ENCODE measurements at places on chromosomes 1 and 21. TPM values are rescaled to one million over a fixed set of nuclear protein-coding genes. Genes with fewer than 3 reads are reported as not detected.
A peak's percentile ranks its signal among the peaks of the same experiment; 100 is the strongest.

- H3K27ac ChIP-seq: no peak overlapping the region
- H3K4me3 ChIP-seq: no peak overlapping the region
- DNase-seq: peak; percentile 58
- H3K27me3 ChIP-seq: no peaks in the 10 kb centered on the region
- H3K4me1 ChIP-seq: peaks cover 62% of the 10 kb centered on the region
- peaks cover 9% of the 10 kb centered on the region for H3K36me3 ChIP-seq
These were observed 75.8 kb downstream of the RGL1 start for GRCh38 chr1:183880531-183881243.

GRCh38 chr1:16158993-16159831 is 3.3 kb upstream of the EPHA2 start:
- no peak overlapping the region for H3K4me3 ChIP-seq
- DNase-seq: no peak
- H3K27me3 ChIP-seq: no peaks in the 10 kb centered on the region
- no peaks in the 10 kb centered on the region for H3K36me3 ChIP-seq
- peak overlapping the region; percentile 67 for H3K27ac ChIP-seq

GRCh38 chr1:106748606-106749005 is 307.9 kb upstream of the PRMT6 start:
- no peaks in the 10 kb centered on the region for H3K4me1 ChIP-seq
- H3K27ac ChIP-seq: no peak overlapping the region
- no peaks in the 10 kb centered on the region for H3K36me3 ChIP-seq

- H3K4me3 ChIP-seq: no peak overlapping the region
- no peaks in the 10 kb centered on the region for H3K36me3 ChIP-seq
- no peaks in the 10 kb centered on the region for H3K27me3 ChIP-seq
- no peak overlapping the region for H3K27ac ChIP-seq
- DNase-seq: no peak
- peaks cover 8% of the 10 kb centered on the region for H3K4me1 ChIP-seq
These were observed 9.0 kb downstream of the LGR6 start for GRCh38 chr1:202202500-202203168.

DNA sequence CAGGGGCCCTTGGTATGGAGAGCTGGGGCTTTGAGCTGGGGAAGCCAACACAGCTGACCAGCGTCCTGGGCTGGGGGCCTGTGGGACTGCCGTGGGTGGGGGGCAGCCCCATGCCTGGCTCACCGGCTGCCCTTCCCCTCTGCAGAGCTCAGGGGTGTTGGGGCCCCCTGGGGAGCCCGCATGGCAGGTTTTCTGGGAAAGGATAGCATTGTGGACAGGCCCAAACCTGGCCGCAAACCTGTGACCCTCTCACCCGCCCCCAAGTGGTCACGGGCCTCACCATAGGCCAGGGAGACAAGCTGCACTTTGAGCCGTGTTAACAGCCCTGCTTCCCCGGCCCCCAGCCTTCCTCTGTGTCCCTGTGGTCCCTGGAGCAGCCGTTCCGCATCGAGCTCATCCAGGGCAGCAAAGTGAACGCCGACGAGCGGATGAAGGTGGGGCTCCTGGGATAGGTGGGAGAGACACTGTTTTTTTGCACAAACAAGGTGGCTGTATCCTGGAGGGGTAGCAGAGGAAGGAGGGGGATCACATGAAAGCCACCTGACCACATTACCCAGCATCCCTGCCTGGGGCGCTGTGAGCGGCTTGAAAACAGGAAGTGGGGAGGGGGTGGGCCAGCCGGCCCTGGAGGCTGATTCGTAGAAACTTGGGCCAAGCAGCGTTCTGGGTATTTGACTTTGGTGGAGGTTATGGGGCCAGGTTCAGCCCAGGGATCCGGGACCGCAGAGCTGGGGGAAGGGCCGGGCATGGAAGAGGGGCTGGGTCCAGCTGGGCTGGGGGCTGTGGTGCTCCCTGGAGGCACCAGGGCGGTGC is 65.9 kb downstream of the PIK3CD start:
- H3K27ac ChIP-seq: peak overlapping the region; percentile 31
- H3K4me3 ChIP-seq: peak overlapping the region; percentile 34
- no peaks in the 10 kb centered on the region for H3K4me1 ChIP-seq
- DNase-seq: peak; percentile 62
- peaks cover 17% of the 10 kb centered on the region for H3K36me3 ChIP-seq

Gene SH2D1B
- polyA plus RNA-seq: 0.33 TPM

DNA sequence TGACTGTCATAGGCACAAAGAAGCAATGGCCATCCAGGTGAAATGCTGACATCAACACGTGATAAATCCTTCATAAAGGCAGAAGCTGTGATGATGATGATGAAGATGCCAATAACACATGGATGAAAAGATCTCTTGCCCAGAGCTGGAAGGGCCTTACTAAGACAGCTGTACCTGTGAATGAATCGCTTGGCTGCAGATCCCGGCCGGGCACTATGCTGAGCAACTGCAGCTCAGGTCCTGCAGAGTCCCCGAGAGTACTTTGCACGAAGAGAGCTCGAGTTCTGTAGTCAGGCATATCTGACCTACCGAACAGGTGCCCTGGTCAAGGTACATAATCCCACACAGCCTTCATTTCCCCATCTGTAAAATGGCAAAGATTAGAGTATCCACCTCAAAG is 48.8 kb downstream of the PGBD5 start:
- peaks cover 11% of the 10 kb centered on the region for H3K4me1 ChIP-seq
- no peak overlapping the region for H3K4me3 ChIP-seq
- DNase-seq: no peak
- H3K27me3 ChIP-seq: no peaks in the 10 kb centered on the region
- H3K36me3 ChIP-seq: no peaks in the 10 kb centered on the region

GRCh38 chr1:21239221-21239620 is 51.0 kb downstream of the ECE1 start:
- no peaks in the 10 kb centered on the region for H3K27me3 ChIP-seq
- DNase-seq: no peak
- peaks cover 100% of the 10 kb centered on the region for H3K36me3 ChIP-seq
- no peak overlapping the region for H3K27ac ChIP-seq

- H3K27me3 ChIP-seq: no peaks in the 10 kb centered on the region
- peaks cover 25% of the 10 kb centered on the region for H3K36me3 ChIP-seq
- DNase-seq: peak; percentile 50
- H3K27ac ChIP-seq: peak overlapping the region; percentile 43
- H3K4me3 ChIP-seq: no peak overlapping the region
These were observed 23.6 kb downstream of the GADD45A start for GRCh38 chr1:67708606-67709005.

DNA sequence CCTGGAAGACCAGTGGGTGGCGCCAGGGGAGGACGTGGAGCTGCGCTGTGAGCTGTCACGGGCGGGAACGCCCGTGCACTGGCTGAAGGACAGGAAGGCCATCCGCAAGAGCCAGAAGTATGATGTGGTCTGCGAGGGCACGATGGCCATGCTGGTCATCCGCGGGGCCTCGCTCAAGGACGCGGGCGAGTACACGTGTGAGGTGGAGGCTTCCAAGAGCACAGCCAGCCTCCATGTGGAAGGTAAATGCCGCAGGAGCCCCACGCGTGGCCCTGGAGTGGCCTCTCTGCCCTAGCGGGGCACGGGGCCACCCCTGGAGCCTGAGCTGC is 75.2 kb downstream of the OBSCN start:
- H3K4me1 ChIP-seq: no peaks in the 10 kb centered on the region
- H3K27ac ChIP-seq: no peak overlapping the region
- DNase-seq: no peak

- H3K36me3 ChIP-seq: no peaks in the 10 kb centered on the region
- DNase-seq: no peak
- peaks cover 8% of the 10 kb centered on the region for H3K27me3 ChIP-seq
- no peak overlapping the region for H3K4me3 ChIP-seq
- H3K27ac ChIP-seq: no peak overlapping the region
These were observed 80.0 kb downstream of the DESI2 start for GRCh38 chr1:244732851-244733450.

Gene LCE5A
- not detected for polyA plus RNA-seq

Gene C1orf35
- polyA plus RNA-seq: 30.5 TPM

Gene FCRL3
- not detected for polyA plus RNA-seq

Gene NECTIN4
- polyA plus RNA-seq: 1.7 TPM

- no peak overlapping the region for H3K27ac ChIP-seq
- H3K4me1 ChIP-seq: no peaks in the 10 kb centered on the region
- no peak overlapping the region for H3K4me3 ChIP-seq
- DNase-seq: no peak
- H3K36me3 ChIP-seq: peaks cover 60% of the 10 kb centered on the region
- no peaks in the 10 kb centered on the region for H3K27me3 ChIP-seq
These were observed 67.9 kb upstream of the DMRTA2 start for GRCh38 chr1:50491142-50491541.

DNA sequence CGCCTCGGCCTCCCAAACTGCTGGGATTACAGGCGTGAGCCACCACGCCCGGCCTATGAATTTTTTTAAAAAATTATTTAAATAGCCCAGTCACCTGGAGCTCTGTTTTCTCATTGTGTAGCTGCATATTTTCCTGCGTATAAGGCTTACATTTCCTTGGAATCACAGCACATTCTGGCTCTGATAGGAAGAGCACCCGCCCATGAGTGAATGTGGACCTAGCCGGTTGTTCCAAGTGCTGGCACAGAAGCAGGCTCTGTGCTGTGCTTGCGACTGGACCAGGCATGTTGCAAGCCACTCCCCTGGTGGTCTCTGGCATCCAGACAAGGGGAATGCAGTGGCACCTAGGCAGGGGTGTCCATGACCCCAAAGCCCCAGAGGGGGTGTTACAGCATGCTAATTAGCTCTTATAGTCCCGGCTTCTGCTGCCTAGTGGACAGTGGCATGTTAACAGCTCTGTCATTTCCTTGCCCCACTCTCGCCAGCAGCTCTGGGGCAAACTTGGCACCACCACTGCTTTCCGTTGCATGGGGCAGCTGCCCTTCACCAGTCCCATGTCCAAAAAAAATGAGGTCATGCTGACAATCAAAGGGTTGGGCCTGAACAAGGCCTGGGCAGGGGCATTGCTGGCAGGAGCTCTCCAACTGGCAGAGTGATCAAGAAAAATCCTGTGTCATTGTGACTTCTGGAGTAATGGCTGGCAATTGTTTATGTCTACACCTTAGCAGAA is 5.2 kb upstream of the VTCN1 start:
- no peak for DNase-seq
- no peaks in the 10 kb centered on the region for H3K4me1 ChIP-seq
- no peak overlapping the region for H3K4me3 ChIP-seq
- no peak overlapping the region for H3K27ac ChIP-seq
- H3K27me3 ChIP-seq: no peaks in the 10 kb centered on the region

DNA sequence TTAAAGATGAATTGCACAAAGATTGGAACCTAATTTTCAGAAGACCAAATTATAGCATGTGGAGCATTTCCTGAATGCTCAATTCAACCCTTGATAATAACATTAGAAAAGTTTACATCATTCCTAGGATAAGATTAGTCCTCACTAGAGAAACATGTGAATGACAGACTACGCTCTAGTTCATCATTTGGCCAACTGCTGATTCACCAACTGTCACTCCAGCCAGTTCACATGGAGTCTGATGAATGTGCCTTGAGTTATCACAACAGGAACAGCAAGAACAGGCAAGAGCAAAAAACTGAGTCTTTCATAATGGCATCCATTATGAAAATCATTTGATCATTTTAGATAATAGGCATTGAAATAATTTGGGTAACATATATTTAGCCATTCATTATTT is 415.9 kb downstream of the PTPRC start:
- DNase-seq: no peak
- no peaks in the 10 kb centered on the region for H3K36me3 ChIP-seq
- no peaks in the 10 kb centered on the region for H3K4me1 ChIP-seq
- no peaks in the 10 kb centered on the region for H3K27me3 ChIP-seq

Gene EPHA2
- 11.0 TPM for polyA plus RNA-seq

All from stomach (tissue), 19 donors.